LHCN-M2 (cell line): ENCODE measurements at places on chromosomes 6 and 20. TPM values are rescaled to one million over a fixed set of nuclear protein-coding genes. Genes with fewer than 3 reads are reported as not detected.

MCHR2 gene
- not detected in 2 replicates for total RNA-seq

ARHGAP40 gene
- not detected in 2 replicates for total RNA-seq

STX11 gene
- total RNA-seq, result 4.8 and 7.4 TPM in 2 replicates

ZC2HC1B gene
- not detected in 2 replicates for total RNA-seq

FAM83B gene
- total RNA-seq, result not detected in 2 replicates
